ENCODE measurements at places on chromosomes 1 and 21.

- no peak for DNase-seq
Observed at GRCh38 chr1:15983275-15983674, 7.4 kb upstream of the ZBTB17 start.

DNA sequence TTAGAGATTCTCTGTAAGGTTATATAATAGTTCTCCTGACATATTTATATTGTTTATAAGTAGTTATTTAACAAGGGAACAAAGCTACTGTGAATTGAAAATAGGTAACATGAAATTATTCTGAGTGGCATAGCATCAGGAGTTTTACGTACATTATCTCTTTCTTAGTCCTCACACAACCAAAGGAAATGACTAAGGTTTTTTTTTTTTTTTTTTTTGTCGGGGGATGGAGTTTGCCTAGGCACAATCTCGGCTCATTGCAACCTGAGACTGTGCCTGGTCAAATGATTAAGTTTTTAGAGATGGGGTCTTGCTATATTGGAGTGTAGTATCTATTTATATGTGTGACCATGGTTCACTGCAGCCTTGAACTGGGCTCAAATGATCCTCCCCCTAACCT is 24.9 kb downstream of the TMED5 start:
- no peak for DNase-seq

DNA sequence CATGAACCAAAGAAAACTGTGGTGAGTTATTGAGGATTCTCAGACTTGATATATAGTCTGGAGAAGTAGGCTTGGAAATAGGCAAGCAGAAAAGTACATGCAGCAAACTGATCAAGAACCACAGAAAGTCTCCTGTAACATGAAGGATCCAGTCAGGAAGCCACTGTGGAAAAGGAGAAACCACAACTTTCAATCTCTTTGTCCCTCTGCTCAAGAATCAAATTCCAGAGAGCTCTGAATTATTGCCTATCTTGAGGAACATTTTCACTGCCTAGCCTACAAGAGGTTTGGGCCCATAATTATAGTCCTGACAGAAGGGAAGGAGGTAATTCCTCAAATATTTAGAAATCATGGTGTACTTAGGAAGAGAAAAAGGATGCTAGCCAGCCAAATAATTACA is 43.0 kb upstream of the ADAMTS1 start:
- DNase-seq = no peak

GRCh38 chr1:215277532-215277931 is 195.0 kb downstream of the KCNK2 start:
- no peak for DNase-seq

DNA sequence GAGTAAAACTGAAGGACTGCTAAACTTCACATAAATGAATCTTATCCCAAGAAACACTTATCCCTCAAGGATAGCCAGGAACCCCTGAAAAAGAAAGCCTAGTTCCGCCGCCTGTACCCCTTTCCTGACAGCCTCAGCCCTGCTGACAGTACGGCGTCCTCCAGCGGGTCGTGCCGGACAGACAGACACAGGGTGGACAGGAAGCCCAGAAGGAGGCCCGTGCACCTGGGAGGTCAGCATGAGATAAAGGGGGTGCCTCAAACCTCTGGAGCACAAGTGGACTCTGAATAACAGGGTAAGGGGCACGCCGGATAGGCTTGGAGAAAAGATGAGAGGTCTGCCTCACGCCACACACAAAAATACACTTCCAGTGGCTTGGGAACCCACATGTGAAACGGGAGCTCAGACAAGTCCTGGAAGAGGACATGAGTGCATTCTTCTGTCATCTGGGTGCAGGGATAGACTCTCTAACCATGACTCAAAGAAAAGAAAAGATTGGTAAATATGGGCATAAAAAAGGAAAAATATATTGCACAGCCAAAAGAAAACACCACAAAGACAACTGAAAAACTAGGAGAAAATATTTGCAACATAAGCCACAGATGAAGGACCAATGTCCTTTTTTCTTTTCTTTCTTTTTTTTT is 17.3 kb upstream of the ADARB1 start:
- DNase-seq = no peak

GRCh38 chr1:232853994-232854797 is 49.0 kb downstream of the MAP10 start:
- DNase-seq = peak; percentile 16

DNA sequence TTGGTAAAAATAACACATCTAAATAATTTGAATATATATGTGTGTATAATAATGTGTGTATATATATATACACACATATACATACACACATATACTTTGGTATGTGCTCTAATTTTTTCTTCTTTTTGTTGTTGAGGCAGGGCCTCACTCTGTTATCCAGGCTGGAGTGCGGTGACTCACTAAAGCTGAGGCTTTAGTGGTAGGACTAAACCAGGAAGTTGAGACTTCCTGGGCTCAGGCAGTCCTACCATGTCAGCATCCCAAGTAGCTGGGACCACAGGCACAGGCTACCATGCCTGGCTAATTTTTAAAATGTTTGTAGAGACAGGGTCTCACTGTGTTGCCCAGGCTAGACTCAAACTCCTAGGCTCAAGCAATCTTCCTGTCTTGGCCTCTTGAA is 46.7 kb upstream of the CXADR start:
- peak; percentile 28 for DNase-seq

GRCh38 chr21:42939582-42940413 is 14.4 kb upstream of the ERVH48-1 start:
- DNase-seq = peak; percentile 88

DNA sequence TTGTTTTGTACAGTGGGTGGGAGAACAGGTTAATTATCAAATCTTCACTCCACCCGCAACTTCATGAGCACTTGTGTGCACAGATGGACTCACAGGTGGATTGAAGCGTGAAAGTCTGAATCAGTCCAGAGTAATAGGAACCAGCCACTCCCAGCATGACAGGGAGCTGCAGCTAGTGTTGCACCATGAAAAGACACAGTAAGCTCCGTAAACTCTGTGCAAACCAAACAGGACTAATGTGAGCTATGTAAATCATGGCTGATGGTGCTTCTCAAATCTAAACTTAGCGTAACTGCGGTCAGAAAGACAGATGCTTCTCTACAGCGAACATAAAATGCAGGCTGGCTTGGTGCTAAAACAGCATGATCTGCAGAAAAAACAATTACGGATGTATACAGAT is 114.4 kb downstream of the CENPF start:
- DNase-seq = no peak

DNA sequence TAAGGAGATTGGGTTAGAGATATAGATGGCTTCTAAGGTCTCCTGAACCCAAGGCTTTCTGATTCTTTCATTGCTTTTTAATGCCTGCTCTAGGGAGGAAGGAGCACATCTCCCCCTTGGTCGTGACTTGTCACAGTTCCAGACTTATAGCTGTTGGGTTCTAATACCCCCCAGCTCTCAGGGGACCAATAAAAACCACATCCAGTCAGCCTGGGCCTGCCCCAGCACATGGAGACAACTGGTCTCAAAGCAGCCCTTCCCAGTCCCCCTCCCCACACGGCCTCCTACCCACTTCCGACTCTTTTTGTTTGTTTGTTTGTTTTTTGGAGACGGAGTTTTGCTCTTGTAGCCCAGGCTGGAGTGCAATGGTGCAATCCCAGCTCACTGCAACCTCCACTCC is 23.3 kb downstream of the QSOX1 start:
- no peak for DNase-seq

DNA sequence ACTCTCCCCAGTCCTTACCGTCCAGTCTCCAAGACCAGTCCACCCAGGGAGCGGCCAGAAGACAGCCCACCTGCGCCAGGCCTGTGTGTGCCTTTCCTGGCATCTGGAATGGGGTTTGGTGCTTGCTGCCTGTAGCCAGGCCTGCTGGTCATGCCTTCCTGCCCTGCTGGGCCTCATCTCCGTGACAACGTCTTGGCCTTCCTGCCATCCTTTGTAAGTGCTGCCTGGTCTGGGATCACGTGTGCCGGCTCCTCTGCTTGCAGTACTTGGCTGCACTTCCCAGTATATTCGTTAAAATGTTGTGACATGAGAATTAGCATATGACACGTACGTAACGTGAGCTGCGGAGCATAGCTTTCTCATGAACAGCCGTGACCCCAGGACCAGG is 145.3 kb upstream of the COL6A1 start:
- no peak for DNase-seq

- peak; percentile 87 for DNase-seq
Observed at GRCh38 chr1:8096105-8097011, 70.2 kb upstream of the ERRFI1 start.

DNA sequence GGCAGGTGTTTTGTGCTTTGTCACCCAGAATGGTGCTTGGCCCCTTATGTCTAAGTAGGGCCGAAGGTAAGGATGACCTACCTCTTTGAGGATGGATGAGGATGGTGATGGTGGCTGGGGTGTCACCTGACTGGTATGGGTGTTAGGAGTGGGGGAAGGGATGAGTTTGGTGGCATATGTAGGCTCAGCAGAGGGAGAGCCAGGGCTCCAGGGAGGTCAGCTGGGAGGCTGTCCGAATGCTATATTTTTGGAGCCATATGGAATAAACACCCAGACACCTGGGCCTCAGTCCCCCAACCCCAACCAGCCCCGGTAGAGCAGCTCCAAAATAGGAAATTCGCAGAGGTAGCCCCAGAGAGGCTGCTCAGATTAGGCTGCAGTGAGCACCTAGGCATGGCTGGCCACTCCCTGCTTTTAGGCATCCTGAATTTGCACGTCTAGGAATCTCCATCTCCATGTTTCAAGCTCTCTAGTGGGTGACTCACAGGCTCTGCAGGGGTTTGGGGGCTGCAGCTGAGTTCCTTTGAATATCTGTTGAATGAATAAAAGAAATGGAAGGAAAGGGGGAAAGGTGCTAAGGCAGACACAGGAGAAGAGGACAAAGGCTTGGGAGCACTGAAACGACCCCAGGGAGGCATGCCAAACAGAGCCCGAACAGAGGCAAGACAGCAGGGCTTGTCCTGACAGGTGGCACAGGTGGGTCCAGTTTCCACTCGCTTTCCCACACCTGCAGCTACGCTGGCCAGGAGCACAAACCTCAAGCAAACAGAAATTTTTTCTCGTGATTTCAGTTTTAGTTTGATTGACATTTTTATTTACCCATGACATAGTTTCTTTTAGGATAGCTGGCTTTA is 135.3 kb upstream of the EDN2 start:
- DNase-seq = no peak

- no peak for DNase-seq
Observed at GRCh38 chr1:241213139-241213538, 143.9 kb downstream of the RGS7 start.

GRCh38 chr1:97338347-97338746 is 582.5 kb downstream of the DPYD start:
- DNase-seq = no peak

DNA sequence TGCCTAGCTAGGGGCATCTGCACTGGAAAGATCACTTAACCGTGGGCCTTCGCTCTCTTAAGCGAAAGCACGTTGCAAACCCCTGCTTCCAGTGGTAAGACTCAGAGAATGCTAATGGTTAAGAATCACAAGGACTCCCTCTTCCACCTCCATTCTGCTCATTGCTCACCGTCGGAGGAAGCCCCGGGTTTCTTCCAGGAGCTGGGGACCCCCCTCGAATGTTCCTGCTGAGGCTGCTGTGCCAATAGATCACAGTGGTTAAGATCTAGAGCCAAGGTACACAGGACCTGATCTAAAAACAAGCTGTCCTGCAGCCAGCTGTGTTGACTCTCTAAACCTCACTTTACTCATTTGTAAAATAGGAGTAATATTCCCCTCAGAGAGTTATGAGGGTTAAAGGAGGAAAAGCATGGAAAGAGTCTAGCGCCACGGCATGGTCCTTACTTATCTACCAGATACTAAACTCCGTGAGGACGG is 765 bp downstream of the VAMP3 start:
- no peak for DNase-seq

DNA sequence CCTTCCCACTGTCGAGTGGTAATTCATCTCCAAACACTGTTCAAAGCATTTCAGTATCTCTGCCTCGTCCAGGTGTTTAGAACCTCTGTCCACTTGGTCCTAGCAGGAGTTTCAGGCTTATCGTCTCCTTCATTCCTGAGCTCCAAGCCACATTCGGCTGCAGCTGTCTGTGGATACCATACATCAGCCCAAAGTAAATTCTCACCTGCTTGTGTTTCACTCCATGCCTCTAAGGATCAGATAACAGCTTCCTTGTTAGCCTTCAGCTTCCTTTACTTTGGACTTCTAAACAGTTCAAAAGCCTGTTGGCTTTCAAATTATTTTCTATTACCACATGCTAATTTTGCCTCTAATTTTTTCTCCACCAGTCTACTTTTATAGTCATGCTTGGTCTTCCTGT is 219.0 kb upstream of the L1TD1 start:
- no peak for DNase-seq

Data from inflammatory macrophage treated with lipopolysaccharide for 4 hours (primary cell).